Lower lobe of right lung (tissue), 2 donors: ENCODE measurements at places on chromosomes 3 and 15. TPM values are rescaled to one million over a fixed set of nuclear protein-coding genes. Genes with fewer than 3 reads are reported as not detected.

Gene TERC
- 2.9 TPM for total RNA-seq

Gene KY
- 0.24 TPM for total RNA-seq

Gene NDUFB5
- 93.9 TPM for total RNA-seq

Gene PRTG
- total RNA-seq: 10.5 TPM

Gene ZNF197
- 12.6 TPM for total RNA-seq

Gene MASP1
- total RNA-seq: 4.3 TPM

Gene PTX3
- 3.2 TPM for total RNA-seq

- DNase-seq: no peak
- H3K4me3 ChIP-seq: no peak overlapping the region
- no peaks in the 10 kb centered on the region for H3K27me3 ChIP-seq
- no peaks in the 10 kb centered on the region for H3K4me1 ChIP-seq
Measured at GRCh38 chr15:99993681-99994131, 260.5 kb upstream of the LYSMD4 start.

DNA sequence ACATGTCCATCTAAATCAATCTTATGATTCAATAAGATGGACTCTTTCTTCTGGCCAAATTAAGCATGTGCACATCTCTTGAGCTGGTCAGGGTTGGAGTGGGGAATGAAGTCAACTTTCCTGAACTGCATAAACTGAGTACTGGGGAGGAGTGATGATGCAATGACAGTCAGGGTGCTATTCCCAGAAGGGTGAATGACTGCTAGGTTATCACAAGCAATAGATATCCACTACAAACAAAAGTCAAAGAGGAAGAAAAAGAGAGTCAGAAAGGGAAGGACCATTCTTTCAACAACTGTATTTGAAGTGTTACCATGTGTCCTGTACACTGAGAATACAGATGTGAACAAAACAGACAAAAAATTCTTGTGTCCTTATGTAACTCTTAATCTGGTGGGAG, 70.0 kb downstream of the ALCAM start:
- no peaks in the 10 kb centered on the region for H3K36me3 ChIP-seq
- no peaks in the 10 kb centered on the region for H3K4me1 ChIP-seq
- no peak overlapping the region for H3K4me3 ChIP-seq
- no peak overlapping the region for H3K27ac ChIP-seq
- no peaks in the 10 kb centered on the region for H3K27me3 ChIP-seq

GRCh38 chr3:46675426-46675825, 18.1 kb downstream of the ALS2CL start:
- peaks cover 60% of the 10 kb centered on the region for H3K36me3 ChIP-seq
- no peaks in the 10 kb centered on the region for H3K4me1 ChIP-seq
- H3K4me3 ChIP-seq: no peak overlapping the region
- peak; percentile 14 for DNase-seq
- H3K27me3 ChIP-seq: no peaks in the 10 kb centered on the region

DNA sequence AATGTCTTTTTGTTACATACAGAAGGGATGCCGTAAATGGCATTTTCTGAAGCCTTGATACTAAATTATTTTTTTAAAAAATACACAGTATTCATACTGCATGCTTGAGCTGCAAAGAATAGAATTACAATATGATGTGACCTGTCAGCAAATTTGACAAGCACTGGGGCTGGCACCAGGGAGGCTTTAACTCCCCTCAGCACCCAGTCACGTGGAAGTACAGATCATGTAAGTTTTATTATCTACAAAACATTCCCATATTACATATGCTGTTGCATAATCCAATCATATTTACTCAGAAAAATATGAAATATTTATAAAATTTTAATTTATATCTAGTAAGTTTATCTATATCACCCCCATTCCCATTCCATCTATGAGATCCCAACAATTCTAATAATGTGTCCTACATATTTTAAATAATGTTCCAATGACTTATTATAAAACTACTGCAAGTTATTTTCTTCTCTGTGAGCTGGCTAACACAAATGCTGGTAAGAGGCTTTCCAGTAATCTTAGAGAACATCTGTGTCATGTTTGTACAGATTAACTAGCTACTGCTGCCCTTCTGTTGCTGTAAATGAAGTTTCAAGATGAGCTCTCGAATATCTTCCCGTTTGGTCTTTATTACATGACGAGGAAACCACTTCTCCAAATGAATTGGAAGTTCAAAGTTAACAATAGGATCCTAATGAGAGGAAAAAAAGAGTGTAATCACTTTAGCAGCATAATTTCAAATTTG, 5.2 kb upstream of the IMPG2 start:
- H3K27me3 ChIP-seq: no peaks in the 10 kb centered on the region
- H3K27ac ChIP-seq: no peak overlapping the region
- peaks cover 38% of the 10 kb centered on the region for H3K36me3 ChIP-seq
- no peak for DNase-seq

- no peak overlapping the region for H3K4me3 ChIP-seq
- DNase-seq: no peak
- H3K36me3 ChIP-seq: no peaks in the 10 kb centered on the region
- H3K4me1 ChIP-seq: no peaks in the 10 kb centered on the region
- H3K27me3 ChIP-seq: no peaks in the 10 kb centered on the region
- no peak overlapping the region for H3K27ac ChIP-seq
Measured at GRCh38 chr3:164791263-164791662, 287.0 kb downstream of the SI start.

GRCh38 chr3:157844800-157845565, 261.2 kb downstream of the SHOX2 start:
- DNase-seq: no peak
- no peak overlapping the region for H3K4me3 ChIP-seq
- no peaks in the 10 kb centered on the region for H3K4me1 ChIP-seq

- no peaks in the 10 kb centered on the region for H3K4me1 ChIP-seq
- no peak overlapping the region for H3K27ac ChIP-seq
- H3K4me3 ChIP-seq: no peak overlapping the region
- no peaks in the 10 kb centered on the region for H3K36me3 ChIP-seq
- DNase-seq: no peak
Measured at GRCh38 chr3:88626456-88627120, 476.8 kb downstream of the C3orf38 start.

DNA sequence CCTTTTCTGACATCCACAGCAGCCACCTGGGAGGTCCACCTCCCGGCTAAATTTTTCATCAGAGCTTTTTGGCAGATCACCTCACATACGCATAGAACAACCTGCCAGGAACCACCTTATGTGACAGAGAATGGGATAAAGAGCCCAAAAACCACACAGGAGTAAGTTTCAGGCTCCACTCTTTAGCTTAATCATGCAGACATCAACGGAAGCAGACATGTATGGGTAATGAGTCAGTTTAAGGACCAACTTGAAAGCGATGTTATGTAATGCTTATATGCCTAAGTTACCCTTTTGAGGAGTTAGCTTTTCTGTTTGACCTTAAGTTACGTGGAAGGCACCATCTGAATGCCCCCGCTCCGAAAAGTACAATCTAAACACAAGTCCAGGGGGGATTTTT, 183.3 kb upstream of the BHLHE40 start:
- DNase-seq: no peak
- H3K36me3 ChIP-seq: peaks cover 43% of the 10 kb centered on the region
- H3K27ac ChIP-seq: no peak overlapping the region
- H3K4me1 ChIP-seq: no peaks in the 10 kb centered on the region

GRCh38 chr3:34683851-34684250, 885.4 kb downstream of the PDCD6IP start:
- H3K36me3 ChIP-seq: no peaks in the 10 kb centered on the region
- H3K4me3 ChIP-seq: no peak overlapping the region
- no peaks in the 10 kb centered on the region for H3K27me3 ChIP-seq
- H3K4me1 ChIP-seq: no peaks in the 10 kb centered on the region
- peak; percentile 76 for DNase-seq

DNA sequence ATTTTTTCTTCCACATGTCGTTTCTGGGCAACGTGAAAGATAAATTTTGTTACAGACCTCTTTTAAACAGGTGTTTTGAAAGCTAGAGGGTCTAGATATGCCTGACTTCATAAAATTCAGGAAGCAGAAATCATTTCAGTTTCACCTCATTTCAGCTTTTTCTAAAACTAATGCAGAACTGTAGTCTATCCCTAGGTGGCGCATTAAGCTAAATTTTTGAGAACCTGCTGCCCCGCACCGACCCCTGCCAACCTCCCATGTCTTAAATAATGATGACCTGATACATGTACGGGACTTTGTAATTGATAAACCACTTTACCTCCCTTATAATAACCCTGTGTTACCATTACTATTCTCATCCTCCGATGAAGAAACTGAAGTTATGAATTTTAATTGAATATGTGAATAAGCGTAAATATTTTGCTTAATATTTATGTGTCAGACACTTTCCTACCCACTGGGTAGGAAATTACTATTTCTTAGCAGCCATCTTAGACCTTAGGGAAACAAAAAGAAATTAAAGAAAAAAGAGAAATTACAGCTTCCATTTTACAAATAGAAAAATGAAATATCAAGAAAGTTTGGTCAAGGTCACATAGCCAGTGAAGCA, 78.7 kb upstream of the GCNT3 start:
- H3K36me3 ChIP-seq: no peaks in the 10 kb centered on the region
- H3K27me3 ChIP-seq: peaks cover 8% of the 10 kb centered on the region
- no peak overlapping the region for H3K27ac ChIP-seq

DNA sequence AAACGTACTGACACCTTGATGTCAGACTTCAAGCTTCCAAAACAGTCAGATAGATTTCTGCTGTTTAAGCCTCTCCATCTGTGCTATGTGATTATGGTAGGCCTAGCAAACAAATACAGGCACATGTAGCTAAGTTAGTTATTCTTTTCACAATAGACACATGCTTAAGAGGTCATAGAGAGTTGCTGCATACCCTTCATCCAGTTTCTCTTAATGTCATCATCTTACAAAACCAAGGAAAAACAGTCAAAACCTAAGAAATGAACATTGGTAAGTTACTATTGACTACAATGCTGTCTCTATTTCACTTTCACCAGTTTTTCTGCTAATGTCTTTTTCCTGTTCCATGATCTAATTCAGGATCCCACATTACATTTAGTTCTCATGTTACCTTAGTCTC, 946.8 kb downstream of the TUSC7 start:
- no peaks in the 10 kb centered on the region for H3K4me1 ChIP-seq
- H3K36me3 ChIP-seq: no peaks in the 10 kb centered on the region

GRCh38 chr3:174737966-174738365, 121.2 kb upstream of the NAALADL2 start:
- H3K27ac ChIP-seq: no peak overlapping the region
- no peak overlapping the region for H3K4me3 ChIP-seq
- DNase-seq: no peak
- H3K27me3 ChIP-seq: no peaks in the 10 kb centered on the region

GRCh38 chr3:100401674-100402041, 319 bp downstream of the LNP1 start:
- no peaks in the 10 kb centered on the region for H3K27me3 ChIP-seq
- DNase-seq: peak; percentile 52
- peak overlapping the region; percentile 89 for H3K27ac ChIP-seq
- peaks cover 40% of the 10 kb centered on the region for H3K4me1 ChIP-seq
- H3K36me3 ChIP-seq: no peaks in the 10 kb centered on the region
- peak overlapping the region; percentile 85 for H3K4me3 ChIP-seq

GRCh38 chr3:188776447-188776846, 395.3 kb upstream of the TPRG1 start:
- no peaks in the 10 kb centered on the region for H3K36me3 ChIP-seq
- no peak overlapping the region for H3K27ac ChIP-seq

GRCh38 chr15:27705056-27705455, 394.1 kb downstream of the OCA2 start:
- H3K27ac ChIP-seq: no peak overlapping the region
- no peak for DNase-seq
- H3K36me3 ChIP-seq: no peaks in the 10 kb centered on the region
- no peak overlapping the region for H3K4me3 ChIP-seq

- peak; percentile 82 for DNase-seq
- H3K36me3 ChIP-seq: peaks cover 63% of the 10 kb centered on the region
- peak overlapping the region; percentile 86 for H3K27ac ChIP-seq
- H3K4me1 ChIP-seq: peaks cover 69% of the 10 kb centered on the region
Measured at GRCh38 chr15:81296673-81297072, 27.3 kb downstream of the STARD5 start.

DNA sequence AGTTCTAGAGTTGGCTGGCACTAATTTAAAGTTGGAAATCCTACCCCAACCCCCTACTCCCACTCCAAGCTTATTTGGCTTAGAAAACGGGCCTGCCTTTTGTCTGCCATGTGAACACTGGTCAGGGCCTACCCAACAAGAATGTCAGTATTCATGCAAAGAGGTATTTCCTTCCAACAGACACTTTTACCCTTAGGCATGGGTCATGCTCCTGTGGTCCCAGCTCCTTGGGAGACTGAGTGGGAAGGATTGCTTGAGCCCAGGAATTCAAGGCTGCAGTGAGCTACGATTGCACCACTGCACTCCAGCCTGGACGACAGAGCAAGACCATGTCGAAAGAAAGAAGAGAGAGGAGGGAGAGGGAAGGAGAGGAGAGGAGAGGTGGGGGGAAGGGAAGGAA, 137.5 kb upstream of the LRTM1 start:
- no peaks in the 10 kb centered on the region for H3K4me1 ChIP-seq
- no peaks in the 10 kb centered on the region for H3K36me3 ChIP-seq
- H3K27ac ChIP-seq: no peak overlapping the region
- no peak overlapping the region for H3K4me3 ChIP-seq
- DNase-seq: no peak

DNA sequence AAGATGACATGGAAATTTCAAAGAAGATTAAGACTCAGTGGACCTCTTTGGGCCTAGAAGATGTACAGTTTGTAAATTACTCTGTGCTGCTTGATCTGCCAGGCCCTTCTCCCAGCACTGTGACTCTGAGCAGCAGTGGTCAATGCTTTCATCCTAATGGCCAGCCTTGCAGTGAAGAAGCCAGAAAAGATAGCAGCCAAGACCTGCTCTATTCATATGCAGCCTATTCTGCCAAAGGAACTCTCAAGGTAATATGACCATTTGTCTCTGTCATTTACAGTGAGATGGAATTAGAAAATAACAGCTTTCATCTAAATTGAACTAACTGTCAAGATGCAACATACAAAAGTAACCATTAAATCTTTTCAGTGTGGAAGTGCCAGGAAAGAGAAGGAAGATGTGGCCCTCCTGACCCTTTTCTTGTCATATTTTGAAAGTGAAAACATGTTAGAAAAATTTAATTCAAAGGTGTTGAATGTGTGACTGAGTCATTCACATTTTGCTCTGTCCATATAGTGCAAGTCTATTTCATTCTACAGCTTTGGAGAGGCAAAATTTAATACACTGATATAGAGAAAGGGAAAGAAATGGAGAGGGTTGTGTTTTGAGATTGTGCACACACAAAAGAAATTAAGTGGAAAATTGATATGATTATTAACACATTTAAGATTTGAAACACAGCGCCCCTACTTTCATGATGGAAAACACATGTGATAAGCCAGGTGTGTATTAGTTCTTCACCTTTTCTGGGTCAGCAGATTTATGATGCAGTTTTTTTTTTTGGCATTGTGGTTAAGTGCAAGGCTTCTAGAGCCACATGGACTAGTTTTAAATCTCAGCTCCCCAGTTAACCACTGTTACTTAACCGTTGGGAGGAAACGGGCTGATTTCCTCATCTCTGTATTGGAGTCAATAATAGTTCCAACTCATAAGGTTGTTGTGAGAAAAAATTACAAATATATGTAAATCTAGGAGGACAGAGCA, 375.1 kb downstream of the NAALADL2 start:
- no peaks in the 10 kb centered on the region for H3K4me1 ChIP-seq
- H3K36me3 ChIP-seq: no peaks in the 10 kb centered on the region
- no peak overlapping the region for H3K4me3 ChIP-seq
- H3K27ac ChIP-seq: no peak overlapping the region
- H3K27me3 ChIP-seq: no peaks in the 10 kb centered on the region

GRCh38 chr15:81612631-81613030, 238.6 kb upstream of the TMC3 start:
- no peaks in the 10 kb centered on the region for H3K36me3 ChIP-seq
- no peak overlapping the region for H3K4me3 ChIP-seq
- H3K27me3 ChIP-seq: no peaks in the 10 kb centered on the region
- no peaks in the 10 kb centered on the region for H3K4me1 ChIP-seq
- no peak overlapping the region for H3K27ac ChIP-seq
- no peak for DNase-seq
